Mesenteric fat pad (tissue), 1 donor: ENCODE measurements at places on chromosomes 16 and 17. TPM values are rescaled to one million over a fixed set of nuclear protein-coding genes. Genes with fewer than 3 reads are reported as not detected.

DNA sequence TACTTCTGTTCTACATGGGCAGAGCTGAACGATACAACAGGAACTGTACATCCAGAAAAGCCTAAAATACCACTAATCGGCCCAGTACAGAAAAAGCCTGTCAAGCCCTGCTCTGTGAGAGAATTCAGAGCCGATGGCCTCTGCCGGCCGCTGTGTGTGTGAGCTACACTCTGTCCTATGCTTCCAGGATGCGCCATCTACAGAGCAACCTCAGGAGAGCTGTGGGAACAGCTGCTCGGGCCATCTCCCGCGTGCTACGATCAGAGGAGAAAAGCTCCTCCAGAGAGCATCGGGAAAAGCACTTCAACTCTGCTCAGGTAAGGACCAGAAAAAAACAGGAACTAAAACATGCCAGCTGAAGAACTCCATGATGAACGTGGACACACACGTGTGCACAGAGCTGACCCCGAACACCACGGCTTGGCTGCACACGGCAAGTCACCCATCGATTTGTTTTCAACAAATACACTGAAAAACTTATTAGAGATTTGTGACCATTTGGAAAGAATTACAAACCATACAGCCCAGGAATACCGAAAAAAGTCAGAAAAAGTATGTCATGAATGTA is 115.9 kb downstream of the ANKRD11 start:
- no peak for DNase-seq

Gene SPATA22
- not detected for total RNA-seq

DNA sequence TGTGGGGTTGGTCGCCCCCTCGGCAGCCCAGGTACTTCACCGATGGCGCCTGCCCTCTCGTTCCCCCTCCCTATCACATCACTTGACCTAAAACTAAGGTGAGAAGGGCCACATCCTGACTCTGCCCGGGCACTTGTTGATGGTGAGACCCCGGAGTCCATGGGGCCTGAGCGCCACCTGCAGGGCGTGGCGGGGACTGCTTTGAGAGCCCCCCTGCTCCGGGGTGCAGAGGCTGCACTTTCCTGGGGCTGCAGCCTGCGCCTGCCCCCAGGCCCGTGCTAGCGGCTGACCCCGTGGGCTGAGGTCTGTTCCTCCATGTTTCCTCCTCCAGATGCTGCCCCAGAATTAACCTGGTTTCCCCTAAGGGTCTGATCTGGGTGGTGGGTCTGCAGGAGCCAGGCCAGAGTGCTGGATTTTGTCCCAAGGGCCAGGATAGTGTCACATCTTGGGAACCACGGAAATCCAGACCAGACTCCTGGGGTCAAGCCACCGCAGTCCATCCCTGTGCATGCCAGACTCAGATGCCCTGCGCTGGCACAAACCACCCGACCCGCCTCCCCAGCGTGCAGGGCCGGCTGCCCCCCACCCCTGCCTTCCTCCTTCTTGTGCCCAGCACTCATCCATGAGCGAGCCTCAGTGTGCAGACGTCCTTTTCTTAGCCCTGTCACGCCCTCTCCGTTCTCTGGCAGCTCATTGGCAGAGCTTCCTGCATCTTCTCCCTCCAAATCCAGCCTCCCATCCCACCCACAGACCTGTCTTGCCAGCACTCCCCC is 2.7 kb downstream of the NDUFAF8 start:
- DNase-seq, result no peak

DNA sequence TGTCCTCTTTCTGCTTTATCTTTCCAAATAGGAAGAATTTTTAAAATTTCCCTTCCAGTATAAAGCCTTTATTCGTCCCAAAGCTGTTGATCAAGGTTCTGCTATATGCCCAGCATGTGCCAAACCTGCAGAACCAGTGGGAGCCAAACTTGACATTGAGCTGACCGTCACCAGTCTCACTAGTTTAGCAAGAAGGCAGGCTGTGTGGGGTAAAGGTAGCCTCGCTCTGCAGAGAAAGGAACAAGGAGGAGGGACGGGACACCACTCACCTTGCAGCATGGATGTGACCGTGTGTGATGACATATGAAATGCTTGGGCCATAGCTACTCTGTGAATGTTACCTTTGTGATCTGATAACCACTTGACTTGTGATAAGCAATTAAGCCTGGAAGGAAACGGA is 392.2 kb downstream of the CPPED1 start:
- DNase-seq, result peak; percentile 14

- DNase-seq, result no peak
These were observed 44.6 kb downstream of the MRM3 start for GRCh38 chr17:826778-827177.
